ENCODE measurements at places on chromosomes 2 and 18.

- no peak for DNase-seq
Measured at GRCh38 chr2:19111354-19111753, 247.1 kb downstream of the OSR1 start.

- DNase-seq = peak; percentile 83
Measured at GRCh38 chr18:34911661-34912384, 129.4 kb upstream of the MAPRE2 start.

DNA sequence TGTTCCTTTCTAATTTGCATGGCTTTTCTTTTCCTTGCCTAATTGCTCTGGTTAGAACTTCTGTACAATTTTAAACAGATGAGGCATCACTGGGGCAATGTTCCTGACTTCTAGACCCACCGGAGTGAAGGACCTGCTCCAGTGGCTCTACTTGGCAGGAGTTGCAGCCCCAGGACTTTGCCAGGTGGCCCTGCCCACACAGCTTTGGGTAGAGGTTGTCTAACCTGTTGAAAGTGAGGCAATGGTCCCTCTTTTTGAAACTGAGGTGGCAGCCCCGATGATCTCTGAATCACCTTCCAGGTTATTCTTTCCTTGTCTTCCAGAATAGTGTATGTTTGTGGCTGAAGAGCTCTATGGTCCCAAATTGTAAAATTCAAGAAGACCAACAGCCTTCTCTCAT, 29.9 kb upstream of the ZNF512 start:
- no peak for DNase-seq

- DNase-seq = no peak
Measured at GRCh38 chr2:131085646-131086045, 7.6 kb downstream of the FAM168B start.

DNA sequence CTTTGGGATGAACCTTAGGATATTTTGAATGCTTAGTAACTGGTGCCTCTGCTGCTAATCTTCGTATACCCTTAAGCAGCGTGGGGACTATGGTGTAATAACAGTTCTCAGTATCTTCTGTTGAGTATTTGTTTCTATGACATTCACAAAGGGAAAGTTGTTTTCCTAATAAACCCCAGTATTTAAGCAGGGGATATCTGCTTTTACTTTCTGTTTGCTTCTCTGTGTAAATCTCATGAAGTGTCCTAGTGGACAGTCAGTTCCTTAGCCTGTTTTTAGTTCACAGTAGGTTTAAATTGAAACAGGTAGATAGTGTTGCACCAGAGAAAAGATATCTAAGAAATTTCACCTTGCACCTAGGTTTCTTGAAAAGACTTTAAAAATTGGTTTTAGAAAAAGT, 14.9 kb downstream of the KIAA1328 start:
- no peak for DNase-seq

- no peak for DNase-seq
Measured at GRCh38 chr2:218428846-218429558, 10.1 kb downstream of the VIL1 start.
